A172 (cell line): ENCODE measurements at places on chromosomes 3 and 15.

DNA sequence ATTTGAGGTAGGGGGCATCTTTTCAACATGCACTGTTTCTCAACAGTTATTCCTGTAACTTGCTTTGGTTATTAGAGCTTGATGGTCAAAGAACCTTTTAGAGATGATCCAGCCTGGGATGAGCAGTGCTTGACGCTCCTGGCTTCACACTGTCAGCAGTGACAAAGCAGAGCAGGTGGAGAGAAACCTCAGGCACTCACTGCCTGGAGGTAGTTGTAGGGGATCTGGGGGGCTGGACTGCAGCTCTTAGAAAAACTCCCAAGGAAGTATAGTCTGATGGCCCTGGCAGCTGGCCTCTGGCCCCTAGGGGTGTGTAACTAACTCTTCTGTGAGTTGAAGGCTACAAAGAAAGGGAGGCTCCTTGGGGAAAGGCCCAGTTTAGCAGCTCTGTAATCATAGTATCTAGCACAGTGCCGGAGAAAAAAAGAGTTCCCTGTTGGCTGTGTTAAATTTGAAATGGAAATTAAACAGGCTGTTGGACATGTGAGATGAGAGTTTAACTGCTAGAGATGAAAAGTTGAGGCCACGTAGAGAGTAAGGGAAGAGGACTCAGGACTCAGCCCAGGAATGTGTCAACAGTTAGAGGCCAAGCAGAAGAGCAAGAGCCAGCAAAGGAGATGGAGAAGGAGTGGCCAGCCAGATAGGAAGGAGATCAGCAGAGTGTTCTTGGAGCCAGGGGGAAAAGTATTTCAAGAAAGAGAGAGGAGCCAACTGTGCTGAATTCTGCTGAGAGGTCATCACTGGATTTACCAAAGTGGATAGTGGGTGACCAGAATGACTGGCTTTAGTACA lies 14.2 kb downstream of the OXNAD1 start:
- no peak for DNase-seq

DNA sequence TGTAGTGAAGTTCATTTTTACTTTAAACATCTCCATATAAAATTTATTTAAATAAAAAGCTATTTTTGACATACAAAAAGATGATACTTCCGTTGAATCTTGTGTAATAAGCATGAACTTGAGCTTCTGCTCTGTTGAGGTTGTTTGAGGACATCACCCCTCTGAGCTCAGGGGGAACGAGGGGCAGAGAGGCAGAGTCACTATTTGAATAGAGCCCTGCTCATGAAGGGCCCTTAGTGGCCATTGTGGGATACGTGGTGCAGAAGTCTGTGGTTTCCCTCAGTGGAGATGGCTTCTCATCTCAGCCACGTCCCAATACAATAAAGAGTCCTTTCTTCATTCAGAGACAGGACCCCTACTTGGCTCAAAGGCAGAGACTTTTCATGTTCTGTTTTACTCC lies 10.6 kb downstream of the CEMIP start:
- no peak for DNase-seq

DNA sequence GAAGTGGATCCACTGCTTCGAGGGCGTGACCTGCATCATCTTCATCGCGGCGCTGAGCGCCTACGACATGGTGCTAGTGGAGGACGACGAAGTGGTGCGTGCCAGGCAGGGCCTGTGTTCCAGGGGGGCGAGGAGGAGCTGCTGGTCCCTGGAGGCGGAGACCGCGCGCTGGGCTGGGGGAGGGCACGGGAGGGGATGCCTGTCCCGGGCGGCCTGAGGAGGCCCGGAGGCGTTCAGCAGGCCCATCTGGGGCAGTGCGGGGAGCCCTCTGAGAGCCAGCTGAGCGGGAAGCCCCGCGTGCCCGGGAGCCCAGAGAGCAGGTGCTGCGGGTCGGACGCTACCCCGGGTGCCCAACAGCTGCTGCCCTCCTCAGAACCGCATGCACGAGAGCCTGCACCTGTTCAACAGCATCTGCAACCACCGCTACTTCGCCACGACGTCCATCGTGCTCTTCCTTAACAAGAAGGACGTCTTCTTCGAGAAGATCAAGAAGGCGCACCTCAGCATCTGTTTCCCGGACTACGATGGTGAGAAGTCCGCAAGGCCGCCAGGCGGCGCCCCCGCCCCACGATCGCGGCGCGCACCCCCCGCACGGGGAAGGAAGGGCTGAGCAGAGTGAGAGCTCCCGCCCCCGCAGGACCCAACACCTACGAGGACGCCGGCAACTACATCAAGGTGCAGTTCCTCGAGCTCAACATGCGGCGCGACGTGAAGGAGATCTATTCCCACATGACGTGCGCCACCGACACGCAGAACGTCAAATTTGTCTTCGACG lies 2.9 kb downstream of the GNAT1 start:
- no peak for DNase-seq

- peak; percentile 87 for DNase-seq
These were observed 76.6 kb downstream of the WWTR1 start for GRCh38 chr3:149581248-149581647.

- no peak for DNase-seq
These were observed 49.5 kb downstream of the DZIP1L start for GRCh38 chr3:138065949-138066348.

GRCh38 chr3:111862974-111863373 lies 3.9 kb downstream of the PHLDB2 start:
- DNase-seq: no peak

DNA sequence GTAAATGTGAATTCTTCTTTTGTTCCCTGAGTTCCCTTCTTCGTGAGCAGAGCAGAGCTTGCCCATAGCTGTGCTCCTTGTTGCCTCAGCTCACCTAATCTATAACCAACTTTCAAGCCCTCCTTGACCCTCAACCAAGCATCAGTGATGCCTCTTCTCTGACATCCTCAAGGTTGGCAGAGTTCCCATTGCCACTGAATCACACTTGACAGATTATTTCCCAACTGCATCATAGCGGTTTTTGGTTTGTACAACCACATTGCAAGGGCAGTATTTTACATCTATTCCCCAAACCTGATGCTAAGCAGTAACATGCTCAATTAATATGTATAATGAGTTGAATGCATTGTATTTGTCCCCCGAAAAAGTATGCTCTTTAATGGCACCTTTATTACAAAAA lies 133.0 kb upstream of the SNTN start:
- DNase-seq: no peak

- peak; percentile 64 for DNase-seq
These were observed 7.2 kb upstream of the SCAMP5 start for GRCh38 chr15:74988007-74988800.

DNA sequence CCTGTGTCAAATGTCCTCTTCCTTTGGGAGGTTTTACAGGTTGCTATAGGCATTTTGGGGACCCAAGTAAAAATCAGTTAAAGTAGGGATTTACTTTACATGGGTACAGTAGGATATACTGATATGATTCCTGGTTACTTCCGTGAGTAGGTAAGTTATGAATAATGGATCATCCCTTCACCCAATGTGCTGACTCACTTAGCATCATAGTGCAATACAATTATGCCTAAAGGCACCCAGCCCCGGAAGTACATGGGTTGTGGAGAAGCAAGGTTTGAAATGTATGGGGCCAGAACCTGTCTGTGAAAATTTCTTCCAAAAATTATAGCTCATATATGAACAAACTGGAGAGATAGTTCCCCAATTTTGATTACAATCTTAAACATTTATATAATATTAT lies 64.0 kb downstream of the GLB1 start:
- DNase-seq: peak; percentile 19

DNA sequence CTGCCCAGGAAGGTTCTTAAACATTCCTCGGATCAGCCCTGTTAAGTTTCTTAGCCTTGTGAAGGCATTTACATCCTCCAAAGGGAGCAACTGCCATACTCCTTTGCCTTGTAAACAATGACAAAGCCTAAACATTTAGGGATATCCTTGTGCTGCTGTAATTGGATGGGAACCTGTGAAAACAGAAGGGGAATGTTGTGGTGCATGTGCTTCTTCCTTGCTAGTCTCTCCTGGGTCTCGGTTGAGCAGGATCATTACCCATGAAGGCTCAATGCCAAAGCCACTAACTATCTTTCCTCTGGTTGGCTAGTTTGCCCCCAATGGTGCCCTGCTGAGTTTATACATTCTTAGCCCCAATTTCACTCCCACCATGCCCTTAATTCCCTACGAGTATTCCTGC lies 17.3 kb downstream of the CHRNA3 start:
- DNase-seq: no peak

DNA sequence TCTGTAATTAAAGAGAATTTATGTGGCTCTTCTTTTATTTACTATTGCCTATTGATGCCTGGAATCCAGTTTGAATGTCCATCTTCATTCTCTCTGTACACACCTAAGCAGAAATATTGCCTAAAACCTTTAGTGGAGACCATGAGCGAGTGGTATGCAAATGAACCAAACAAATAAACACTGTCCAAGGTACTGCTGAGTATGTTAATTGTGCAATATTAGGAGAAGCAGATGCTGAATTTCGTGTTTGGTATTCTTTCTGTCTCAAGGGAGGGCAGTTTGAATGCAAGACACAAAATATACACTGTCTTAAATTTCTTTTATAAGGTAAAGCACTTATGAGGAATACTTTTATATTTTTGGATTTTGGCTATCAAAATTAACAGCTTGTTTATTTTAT lies 440.9 kb downstream of the RBMS3 start:
- DNase-seq: no peak

DNA sequence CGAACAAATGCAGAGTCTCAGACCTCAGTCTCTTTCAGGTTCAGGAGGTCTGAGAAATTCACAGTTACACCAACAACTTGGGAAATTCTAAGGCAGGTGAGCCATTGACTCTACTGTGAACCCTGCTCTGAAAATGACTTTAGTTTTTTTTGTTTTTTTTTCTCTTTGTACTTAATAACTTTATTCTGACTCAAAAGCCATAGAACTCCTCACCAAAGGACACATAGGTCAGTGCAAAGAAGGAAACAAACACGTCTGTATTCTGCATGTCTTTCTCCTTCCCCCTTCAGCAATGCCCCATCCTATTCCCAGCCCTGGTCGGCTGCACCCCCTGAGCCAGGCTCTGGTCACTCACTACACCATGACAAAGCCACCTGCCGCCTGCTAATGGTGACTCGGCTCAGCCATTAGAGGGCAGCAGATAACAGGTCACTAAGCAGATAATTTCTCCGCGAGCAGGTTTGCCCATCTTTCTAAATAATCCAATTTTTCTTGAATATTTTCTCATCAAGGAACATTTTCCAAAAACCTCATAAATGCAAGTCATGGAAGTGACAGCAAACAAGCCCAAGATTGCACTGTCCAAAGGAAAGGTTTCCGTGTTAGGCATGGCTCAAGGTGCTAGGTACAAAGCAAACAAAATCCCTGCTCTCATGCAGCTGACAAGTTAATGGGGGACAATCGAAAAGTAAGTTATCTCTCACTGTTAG lies 37.7 kb downstream of the TM4SF4 start:
- peak; percentile 63 for DNase-seq

DNA sequence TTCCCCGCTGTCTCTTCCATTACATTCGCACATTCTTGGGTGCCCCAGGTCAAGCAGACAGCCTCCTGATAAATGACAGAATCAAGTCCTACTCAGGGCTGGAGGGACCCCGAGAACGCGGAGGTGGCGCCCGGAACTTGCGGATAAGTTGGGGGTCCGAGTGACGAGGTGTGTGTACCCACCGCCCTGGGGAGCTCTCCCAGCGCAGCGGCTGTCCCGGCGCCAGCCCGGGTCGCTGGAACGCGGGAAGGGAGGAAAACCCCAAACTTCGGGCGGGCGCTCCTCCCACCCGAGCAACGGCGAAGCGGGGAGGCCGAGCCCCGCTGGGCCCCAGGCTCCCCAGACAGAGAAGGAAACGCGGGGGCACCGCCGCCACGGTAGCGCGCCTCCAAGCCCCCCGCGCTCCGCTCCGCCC lies 550 bp downstream of the CLN6 start:
- DNase-seq: peak; percentile 5

DNA sequence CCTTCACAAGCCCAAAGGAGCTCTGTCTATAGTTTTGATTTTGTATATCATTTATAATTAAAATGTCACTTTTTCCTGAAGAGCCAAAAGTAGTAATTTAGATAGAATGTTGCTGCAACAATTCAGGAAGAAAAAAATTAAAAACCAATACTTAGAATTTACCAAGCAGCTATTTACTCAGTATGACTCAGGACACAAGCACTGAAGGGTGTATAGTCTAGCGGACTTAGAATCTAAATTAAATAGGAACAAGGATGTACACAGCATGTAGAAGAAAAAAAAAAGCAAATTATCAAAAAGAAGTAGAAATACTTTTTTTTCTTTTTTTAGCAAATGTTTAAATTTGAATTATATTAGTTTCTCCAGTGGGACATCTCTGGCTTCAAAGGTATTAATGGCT lies 31.6 kb downstream of the PGBD4 start:
- DNase-seq: no peak

GRCh38 chr3:146222204-146223046 lies 28.5 kb downstream of the PLSCR4 start:
- DNase-seq: no peak

DNA sequence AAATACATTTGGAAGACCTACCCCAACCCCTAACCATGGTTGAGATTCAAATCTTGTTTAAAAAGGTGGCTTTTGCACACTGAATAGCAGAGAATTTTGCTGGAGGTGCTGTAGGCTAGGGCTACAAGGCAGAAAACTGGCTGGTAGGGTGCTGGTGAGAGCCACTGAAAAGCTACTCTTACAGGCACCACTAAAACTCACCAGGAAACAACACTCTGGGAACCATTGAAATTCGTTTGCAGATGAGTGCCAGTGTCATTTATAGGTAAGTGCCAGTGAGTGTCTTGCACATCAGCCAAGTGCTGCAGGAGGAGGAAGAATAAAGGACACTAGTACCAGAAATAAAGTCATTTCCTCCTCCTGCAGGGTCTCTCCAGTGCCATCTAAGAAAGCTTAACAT lies 610.2 kb downstream of the ZNF385D start:
- DNase-seq: no peak

- DNase-seq: peak; percentile 83
These were observed 64.2 kb upstream of the MYZAP start for GRCh38 chr15:57527382-57528091.

- DNase-seq: no peak
These were observed 106.9 kb downstream of the LSM3 start for GRCh38 chr3:14285548-14285925.

- no peak for DNase-seq
These were observed 14.9 kb downstream of the TMEM43 start for GRCh38 chr3:14139771-14140170.

DNA sequence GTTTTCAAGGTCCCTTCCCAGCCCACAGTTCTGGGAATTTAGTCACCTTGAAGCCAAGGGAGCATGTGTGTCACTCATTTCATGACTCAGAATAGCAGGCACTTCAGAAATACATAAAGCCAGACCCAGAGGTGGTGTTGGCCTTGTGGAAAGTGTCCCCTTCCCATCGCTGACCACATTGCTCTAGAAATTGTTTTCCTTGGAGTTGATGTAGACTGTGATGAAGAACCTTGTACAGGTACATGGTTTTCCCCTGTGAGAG lies 158.8 kb downstream of the SLCO3A1 start:
- peak; percentile 56 for DNase-seq

- DNase-seq: no peak
These were observed 14.3 kb upstream of the PDE8A start for GRCh38 chr15:84967380-84967779.

DNA sequence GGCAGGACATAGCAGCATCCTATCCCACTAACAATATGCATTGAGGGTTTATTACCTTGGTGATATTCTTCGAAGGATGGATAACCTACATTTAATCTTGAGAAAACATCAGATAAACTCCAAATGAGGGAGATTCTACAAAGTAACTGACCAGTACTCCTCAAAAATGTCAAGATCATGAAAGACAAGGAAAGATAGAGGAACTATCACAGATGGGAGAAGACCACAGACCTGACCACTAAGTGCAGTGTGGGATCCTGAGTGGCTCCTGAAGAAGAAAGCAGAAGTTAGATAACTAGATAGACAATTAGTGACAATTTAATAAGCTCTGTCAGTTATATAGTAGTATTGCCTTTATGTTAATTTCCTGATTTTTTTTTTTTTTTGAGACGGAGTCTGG lies 17.7 kb upstream of the CGNL1 start:
- no peak for DNase-seq
